ENCODE measurements at places on chromosomes 1 and 21.

GRCh38 chr1:22976461-22977243 is 4.0 kb upstream of the LACTBL1 start:
- no peak for DNase-seq

GRCh38 chr1:221873673-221874072 is 131.8 kb upstream of the DUSP10 start:
- no peak for DNase-seq

DNA sequence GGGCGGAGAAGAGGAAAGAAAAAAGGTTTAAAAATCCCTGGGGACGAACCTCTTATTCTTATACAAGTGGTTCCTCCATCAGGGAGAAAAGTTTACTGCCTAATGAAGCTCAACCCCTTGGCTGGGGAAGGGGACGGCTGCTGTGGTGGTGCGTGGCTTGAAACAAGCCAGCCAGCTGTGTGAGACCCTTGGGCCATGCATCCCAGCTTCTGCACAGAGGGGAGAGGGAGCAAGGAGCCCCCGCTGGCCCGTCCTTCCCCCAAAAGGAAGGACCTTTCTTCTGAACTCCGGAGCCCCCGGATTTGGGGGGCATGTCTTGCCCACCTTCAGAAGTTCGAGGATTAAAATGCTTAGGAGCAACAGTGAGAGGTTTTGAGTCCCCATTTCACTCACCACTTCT is 67.3 kb downstream of the STUM start:
- DNase-seq = no peak

DNA sequence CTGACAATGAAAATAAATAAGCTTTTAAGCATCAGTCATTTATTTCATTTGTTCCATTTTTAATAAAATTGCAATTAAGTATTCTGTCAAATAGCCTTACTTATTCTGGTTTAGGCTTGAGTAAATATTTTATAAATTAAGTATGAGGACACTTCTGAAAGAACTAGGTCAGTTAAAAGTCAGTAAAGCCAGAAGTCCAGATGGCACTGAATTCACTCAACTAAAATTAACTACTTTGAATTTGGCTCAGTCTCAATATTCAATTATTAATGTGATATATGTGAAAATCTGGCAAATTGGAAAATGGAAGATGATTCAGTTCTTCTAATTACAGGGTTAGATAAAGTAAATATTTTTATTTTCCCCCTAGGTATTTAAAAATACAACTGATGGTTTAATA is 174.2 kb downstream of the BRINP3 start:
- DNase-seq = no peak

- no peak for DNase-seq
Observed at GRCh38 chr1:22976127-22976460, 3.4 kb upstream of the LACTBL1 start.

DNA sequence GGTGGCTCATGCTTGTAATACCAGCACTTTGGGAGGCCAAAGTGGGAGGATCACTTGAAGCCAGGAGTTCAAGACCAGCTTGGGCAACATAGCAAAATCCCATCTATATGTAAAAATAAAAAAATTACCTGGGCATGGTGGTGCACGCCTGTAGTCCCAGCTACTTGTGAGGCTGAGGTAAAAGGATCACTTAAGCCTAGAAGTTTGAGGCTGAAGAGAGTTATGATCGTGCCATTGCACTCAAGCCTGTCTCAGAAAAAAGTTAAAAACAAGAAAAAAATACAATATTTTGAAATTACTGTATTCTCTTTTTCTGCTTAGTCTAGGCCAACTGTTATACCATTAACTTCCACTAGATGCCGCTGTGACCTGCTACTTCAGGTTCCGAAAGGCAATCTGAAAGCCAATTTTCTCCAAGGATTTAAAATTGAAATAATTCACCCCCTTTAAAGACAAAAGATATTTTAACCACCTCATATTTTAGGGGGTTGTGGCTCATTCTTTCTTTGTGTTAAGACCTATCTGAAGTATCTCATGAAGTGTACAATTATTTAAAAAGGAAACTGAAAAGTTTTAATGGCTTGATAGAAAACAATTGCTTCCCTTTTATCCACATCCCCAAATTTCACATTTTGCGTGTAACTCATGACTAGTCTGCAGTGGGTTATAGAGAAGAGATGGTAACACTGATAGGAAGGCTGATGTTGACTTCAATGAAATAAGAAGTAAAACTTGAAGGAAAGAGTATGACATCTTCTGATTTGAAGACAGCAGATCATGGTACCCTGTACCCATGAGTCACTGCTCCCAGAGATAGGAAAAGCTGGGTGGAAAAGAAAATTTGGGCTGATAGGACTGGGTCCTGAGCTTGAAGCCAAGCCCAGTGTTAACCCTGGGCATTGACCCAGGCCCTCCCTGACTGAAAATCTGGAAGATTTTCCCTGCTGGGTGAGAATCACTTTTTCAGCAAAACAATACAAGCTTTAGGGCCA is 24.4 kb upstream of the CLDN14 start:
- DNase-seq = no peak

- DNase-seq = no peak
Observed at GRCh38 chr1:203763505-203763904, 1.5 kb upstream of the LAX1 start.

DNA sequence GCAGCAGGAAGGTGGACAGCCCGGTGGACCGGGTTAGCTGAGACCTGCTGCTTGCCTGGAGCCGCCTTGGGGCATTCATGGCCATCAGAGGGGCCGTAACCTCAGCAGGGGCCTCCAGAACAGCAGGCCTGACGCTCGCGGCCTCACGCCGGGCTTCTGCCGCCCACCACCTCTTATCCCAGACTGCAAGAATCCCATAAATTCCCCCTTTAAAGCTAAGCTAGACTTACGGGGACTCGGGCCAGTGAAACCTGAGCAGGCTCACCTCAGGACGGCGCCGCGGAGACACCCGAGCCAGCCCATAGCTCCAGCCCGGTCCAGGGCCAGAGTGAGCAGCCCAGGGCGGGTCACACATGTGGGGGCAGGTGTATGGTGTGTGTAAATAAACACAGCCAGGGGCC is 132.3 kb downstream of the GLIS1 start:
- DNase-seq = no peak

GRCh38 chr1:93768380-93768863 is 86.8 kb upstream of the BCAR3 start:
- DNase-seq = no peak

Data from activated gamma-delta T cell (primary cell).